ENCODE measurements at places on chromosomes 6 and 20.

- no peak for DNase-seq
Observed at GRCh38 chr20:29741894-29742698, 1515.4 kb upstream of the DEFB115 start.

DNA sequence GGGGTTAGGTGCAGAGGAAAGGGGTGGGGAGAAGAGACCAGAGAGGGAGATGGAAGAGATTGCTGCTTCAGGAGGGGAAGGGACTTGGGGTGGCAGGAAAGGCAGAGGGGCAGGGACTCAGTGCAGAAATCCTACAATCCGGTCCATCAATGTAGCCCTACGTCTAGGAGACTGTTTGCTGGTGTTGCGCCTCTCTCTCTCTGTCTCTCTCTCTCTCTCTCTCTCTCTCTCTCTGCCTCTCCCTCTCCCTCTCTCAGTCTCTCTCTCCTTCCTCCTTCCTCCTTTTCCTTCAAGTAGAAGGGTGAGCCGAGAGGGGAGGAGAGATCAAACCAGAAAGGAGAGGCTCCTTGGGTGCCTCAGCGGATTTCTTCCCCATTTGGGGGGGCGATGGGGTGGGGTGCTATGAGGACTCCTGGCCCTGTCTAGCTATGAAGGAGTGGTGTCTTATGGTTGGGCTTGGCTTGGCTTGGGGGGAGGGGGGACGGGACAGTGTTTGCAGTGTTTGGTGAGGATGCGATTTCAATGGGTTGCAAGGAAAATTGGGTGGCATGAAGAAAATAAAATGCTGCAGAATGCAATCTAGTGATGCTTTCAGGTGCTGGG is 181.2 kb downstream of the TBXT start:
- no peak for DNase-seq

- DNase-seq: peak; percentile 24
Observed at GRCh38 chr6:137536104-137536773, 42.0 kb upstream of the OLIG3 start.

DNA sequence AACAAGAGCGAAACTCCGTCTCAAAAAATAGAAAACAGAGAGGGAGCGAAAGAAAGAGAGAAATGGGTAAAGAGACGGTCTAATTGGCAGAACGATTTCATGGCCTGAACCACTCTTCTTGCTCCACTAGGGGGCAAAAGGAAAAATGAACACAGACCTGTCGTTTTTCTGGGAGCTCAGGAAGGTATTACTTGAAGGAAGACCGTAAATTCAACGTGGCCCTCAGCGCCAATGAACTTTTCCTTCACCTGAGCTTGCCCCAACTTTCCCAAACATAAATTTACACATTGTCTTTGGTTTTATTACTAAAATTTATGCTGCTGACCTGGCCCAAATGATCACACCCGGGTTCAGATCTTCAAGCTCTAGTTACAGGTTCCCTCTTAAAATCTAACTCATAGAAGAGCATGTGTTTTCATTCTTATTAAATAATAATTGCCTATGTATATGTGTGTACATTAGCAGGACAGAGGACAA is 67.3 kb downstream of the ATP9A start:
- no peak for DNase-seq

DNA sequence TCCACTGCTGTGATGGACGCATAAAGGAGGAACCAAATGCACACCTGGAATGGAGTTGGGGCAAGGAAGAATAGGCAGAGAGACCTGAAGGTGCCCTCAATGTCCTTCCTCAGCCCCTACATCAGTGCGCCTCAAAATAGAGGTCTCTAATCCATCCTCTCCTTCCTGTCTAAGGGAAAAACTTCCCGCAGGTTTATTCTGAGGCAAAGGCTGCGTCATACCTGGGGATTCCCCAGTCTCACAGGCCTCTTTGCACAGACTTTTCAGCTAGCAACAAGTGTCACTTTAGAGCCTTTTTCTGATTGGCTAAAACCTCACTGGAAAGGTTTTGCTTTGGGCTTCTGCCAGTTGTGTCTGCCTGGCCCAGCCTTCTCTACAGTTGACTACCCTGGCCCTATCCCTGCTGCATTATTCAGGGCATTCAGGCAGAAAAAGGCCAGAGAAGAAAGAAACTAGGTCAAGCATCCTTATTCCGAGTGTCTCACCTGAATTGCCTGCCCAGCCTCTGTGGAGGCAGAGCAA is 1.8 kb upstream of the HLA-DQB1 start:
- peak; percentile 31 for DNase-seq

GRCh38 chr6:38695933-38696332 is 7.0 kb downstream of the GLO1 start:
- DNase-seq: no peak

DNA sequence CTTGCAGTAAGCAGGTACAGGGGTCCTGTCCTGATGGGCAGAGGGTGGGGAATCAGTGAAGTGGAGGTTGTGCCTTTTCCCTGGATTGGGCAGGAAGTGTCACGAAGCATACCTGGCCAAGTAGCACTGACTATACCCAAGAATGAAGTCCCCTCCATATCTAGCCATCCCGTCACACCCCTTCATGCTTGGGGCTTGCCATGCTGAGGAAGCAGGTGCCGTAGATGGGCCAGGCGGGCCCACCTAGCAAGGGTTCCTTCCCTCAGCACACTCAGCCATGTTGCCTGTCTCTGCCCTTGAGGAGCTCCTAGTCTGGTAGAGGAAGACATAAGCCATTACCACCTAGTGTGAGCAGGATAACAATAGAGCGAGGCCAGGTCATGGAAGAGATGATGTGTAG is 33.5 kb downstream of the EIF2S2 start:
- no peak for DNase-seq

DNA sequence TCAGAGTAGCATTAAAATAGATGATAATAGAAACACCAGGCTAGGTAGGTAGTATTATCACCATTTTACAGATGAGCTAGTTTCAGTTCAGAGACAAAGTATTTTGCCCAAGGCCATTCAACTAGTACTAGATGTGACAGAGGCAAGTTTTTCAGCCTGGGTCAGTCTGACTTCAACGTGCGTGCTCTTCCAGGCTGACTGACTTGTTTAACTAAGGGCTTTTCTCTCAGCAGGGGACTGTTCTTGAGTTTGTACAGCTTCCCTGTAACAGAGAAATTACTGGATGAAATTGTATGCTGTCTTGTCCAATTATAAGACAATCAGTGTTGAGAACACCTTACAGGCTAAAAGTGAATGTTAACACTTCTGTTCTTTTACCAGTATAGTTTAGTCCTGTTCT is 333.5 kb upstream of the MAN1A1 start:
- DNase-seq: no peak

GRCh38 chr6:138517635-138518034 is 18.3 kb upstream of the NHSL1 start:
- DNase-seq: peak; percentile 14

GRCh38 chr6:6837541-6838080 is 249.1 kb downstream of the LY86 start:
- DNase-seq: no peak

DNA sequence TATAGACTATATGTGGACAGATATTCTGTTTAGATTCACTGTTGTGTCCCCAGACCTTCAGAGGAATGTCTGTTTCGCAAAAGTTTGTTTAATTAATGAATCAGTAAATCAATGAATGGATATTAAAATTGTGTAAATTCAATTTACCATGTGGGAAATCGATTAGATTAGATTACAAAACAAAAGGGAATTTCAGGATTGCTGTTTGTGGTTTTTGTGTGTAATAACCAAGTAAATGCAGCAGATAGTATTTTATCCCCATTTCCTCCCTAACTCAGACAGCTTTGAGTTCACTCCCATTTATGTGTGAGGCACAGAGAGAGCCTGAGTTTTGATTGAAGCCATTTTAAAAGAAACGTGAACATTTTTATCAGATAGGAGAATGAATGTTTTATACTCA is 214.8 kb downstream of the ADGB start:
- no peak for DNase-seq

GRCh38 chr6:82958551-82958950 is 107.1 kb downstream of the UBE3D start:
- DNase-seq: no peak

DNA sequence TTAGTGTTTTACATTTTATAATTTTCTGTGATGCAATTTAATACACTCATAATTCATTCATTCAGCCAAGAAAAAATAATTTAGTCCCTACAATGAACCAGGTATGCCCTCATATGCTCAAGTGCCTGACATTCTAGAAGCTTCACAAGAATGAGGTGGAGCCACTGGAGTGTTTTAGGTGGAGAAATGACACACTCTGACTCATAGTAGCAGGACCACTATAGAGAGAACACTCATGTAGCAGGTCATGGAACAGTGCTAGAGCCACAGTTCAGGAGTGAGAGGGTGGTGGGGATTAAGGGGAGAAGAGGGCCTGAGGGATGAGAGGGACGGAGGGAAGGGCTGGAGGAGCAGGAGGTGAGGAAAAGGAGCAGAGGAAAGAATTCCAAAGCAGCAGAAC is 1.4 kb upstream of the HLA-G start:
- DNase-seq: no peak

DNA sequence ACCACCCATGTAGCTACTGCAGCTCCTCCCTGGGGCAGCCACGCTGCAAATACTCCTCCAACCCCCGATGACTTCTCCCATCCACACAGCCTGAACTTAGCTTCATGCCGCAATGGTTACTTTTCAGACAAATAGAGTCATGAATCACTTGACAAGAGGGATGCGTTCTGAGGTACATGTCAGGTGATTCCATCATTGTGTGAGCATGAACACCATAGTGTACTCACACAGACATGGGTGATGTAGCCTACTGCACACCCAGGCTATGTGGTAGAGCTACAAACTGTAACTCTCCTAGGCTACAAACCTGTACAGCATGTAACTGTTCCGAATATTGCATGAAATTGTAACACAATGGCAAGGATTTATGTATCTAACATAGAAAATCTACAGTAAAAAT is 298.5 kb upstream of the SLC35B3 start:
- DNase-seq: no peak

DNA sequence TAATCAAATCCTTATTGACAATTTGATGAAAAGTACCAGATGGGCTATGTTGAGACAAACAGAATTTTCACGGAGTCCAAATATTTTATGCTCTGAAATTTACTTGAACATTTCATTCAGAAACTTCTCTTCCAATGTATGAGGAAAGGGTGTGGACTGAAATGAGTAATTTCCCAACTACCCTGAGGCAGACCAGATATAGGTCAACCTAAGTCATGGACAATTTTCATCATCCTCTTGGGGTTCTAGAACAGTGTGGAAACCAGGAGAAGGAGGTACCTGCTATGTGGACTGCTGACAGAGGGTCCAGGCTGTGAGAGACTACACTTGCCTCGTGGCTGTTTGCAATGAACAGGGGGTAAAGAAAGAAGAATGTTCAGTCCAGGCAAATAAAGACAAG is 323.0 kb downstream of the ESR1 start:
- no peak for DNase-seq

DNA sequence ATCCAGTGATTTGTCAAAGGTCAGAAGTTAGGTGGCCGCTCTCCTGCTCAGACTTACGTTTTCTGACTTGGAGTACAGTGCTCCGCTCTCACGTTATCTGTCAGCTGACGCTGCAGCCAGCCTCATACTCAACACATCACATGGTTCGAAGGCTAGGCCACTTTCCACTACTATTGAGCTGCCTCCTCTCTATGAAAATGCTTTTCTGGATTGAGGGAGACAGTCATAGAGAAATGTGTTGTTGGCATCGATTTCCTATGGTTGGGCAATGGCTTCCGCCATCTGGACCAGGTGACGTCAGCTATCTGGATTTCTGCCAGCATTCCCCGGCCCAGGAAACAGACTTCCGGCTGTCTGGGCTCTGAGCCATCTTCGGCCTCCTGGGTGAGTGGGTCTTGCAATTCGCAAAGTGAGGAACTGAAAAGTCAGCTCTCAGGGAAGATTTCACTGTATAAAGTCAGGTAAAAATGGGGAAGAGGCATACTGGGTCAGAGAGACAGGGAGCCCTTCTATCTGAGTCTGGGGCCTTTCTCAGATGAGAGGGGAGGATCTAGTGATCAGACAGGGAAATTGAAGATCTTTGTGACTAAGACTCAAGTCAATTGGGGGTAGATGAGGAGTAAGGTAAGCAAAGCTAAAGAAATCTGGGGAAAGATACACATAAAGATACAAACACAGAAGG is 37.5 kb upstream of the IER3 start:
- no peak for DNase-seq

DNA sequence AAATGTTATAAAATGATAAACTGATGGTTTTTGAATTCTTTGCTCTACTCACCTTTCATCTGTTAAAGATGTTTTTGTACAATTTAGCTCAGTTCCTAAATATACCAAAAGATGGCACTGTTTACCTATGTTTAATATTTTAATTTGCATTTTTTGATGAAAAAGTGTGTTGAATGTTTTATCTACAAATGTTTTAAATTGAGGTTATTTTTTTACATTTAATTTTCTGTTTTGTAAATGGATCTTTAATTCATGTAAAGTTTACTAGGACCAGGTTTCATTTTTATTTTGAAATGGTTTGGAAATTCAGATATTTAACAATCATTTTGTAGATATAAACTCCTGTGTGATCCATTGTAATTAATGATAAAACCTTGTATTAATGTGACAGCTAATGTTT is 30.0 kb downstream of the CDKAL1 start:
- DNase-seq: no peak

DNA sequence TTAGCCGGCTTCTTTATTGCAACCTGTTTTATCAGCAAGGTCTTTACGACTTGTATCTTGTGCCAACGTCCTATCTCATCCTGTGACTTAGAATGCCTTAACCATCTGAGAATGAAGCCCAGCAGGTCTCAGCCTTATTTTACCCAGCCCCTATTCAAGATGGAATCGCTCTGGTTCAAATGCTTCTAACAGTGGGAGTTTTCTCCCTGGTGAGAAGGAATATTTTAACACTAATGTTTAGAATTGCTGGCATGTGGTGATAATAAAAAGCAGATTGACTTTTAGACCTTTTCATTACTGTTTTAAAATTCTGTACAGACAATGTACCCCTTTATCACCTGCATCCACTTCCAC is 9.9 kb upstream of the KCNK15 start:
- no peak for DNase-seq

DNA sequence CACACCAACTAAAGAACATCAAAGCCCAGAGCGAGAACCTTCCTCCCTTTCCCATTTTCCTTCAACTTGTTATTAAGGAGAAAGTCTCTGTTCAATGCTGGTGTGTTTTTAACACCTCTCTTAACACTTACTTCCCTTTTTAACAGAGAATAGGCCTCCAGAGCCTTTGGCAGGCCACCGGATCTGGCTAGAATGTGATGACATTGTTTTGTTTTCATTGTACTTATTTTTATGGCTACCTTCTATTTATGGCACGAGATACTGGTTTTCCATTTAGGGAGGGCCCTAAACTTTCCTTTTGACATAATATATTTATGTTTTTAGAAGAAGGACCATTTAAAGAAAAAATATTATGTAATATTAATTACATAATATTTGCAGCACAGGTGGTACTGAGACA is 21.6 kb downstream of the TCF15 start:
- no peak for DNase-seq

GRCh38 chr20:37360391-37361115 is 14.6 kb downstream of the SRC start:
- DNase-seq: no peak

DNA sequence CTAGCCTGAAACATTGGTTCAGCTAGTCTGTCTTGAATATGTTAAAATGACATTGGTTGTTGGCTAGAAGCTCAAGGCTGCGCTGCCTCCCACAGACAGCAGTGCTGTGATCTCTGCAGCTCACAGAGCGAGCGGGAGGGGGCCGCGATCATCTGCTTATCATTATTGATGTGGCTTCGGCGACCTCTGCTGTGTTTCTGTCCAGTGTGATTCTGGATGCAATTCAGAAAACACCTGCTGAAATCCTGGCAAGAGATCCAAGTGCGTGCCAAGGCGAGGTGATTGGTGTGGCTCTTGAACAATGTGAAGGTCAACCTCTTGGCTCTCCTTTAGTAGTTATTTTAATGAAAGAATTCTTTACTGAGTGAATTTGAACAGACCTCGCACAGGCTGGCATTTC is 142.3 kb upstream of the SASH1 start:
- DNase-seq: no peak

Measured in activated T-helper 1 cell treated with Interleukin-2 at 50 U/mL for 16 hours (primary cell).